SK-N-SH (cell line): ENCODE measurements at places on chromosomes 11 and 22.
A peak's percentile ranks its signal among the peaks of the same experiment; 100 is the strongest.

DNA sequence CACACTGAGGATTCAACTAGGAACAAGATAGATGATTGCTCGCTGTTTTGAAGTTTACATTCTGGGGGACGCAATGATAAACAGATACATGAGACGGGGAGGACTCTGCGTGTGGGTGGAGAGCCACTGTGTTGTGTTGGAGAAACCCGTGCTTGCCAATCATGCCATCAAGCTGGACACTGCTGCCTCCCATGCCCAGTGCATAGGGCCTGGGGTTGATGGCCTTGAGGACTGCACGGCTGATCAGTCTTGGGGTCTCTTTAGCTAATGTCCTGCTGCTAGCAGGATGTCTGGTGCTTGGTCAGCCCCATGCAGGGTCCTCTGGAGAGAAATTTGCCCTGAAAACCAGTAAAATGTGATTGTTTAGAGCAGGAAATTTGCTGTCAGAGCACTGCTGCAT lies 221.2 kb upstream of the B3GAT1 start:
- H3K27me3 ChIP-seq: no peaks in the 10 kb centered on the region
- H3K4me1 ChIP-seq: no peaks in the 10 kb centered on the region; the same call in 1 of the 2 replicates
- DNase-seq: no peak
- no peaks in the 10 kb centered on the region for H3K36me3 ChIP-seq
- no peak overlapping the region for H3K4me3 ChIP-seq

GRCh38 chr11:122157653-122158161 lies 41.7 kb upstream of the BLID start:
- peak overlapping the region; percentile 36 for H3K4me3 ChIP-seq
- H3K27me3 ChIP-seq: no peaks in the 10 kb centered on the region
- H3K4me1 ChIP-seq: peaks cover 17% of the 10 kb centered on the region
- peaks cover 80% of the 10 kb centered on the region for H3K36me3 ChIP-seq
- DNase-seq: no peak

- peak overlapping the region; percentile 86 for H3K27ac ChIP-seq
- no peaks in the 10 kb centered on the region for H3K36me3 ChIP-seq
- peak; percentile 36 for DNase-seq
- H3K27me3 ChIP-seq: no peaks in the 10 kb centered on the region
Observed at GRCh38 chr11:45412521-45412920, 126.4 kb upstream of the SYT13 start.

GRCh38 chr11:75513250-75513649 lies 12.5 kb downstream of the GDPD5 start:
- no peak overlapping the region for H3K4me3 ChIP-seq
- H3K4me1 ChIP-seq: no peaks in the 10 kb centered on the region
- no peaks in the 10 kb centered on the region for H3K27me3 ChIP-seq
- H3K27ac ChIP-seq: no peak overlapping the region
- no peaks in the 10 kb centered on the region for H3K36me3 ChIP-seq
- no peak for DNase-seq

- H3K27me3 ChIP-seq: no peaks in the 10 kb centered on the region
- no peak for DNase-seq
- no peak overlapping the region for H3K4me3 ChIP-seq
Observed at GRCh38 chr11:115269191-115269950, 234.8 kb downstream of the CADM1 start.

GRCh38 chr11:69012092-69013008 lies 696 bp downstream of the MRGPRF start:
- H3K4me3 ChIP-seq: no peak overlapping the region
- peaks cover 53% of the 10 kb centered on the region; the same call in 1 of the 2 replicates for H3K4me1 ChIP-seq
- H3K27me3 ChIP-seq: no peaks in the 10 kb centered on the region
- no peak overlapping the region for H3K27ac ChIP-seq
- H3K36me3 ChIP-seq: no peaks in the 10 kb centered on the region

GRCh38 chr11:100851147-100851546 lies 164.1 kb downstream of the ARHGAP42 start:
- no peaks in the 10 kb centered on the region; the same call in 1 of the 2 replicates for H3K4me1 ChIP-seq
- no peaks in the 10 kb centered on the region for H3K36me3 ChIP-seq
- H3K27ac ChIP-seq: no peak overlapping the region
- H3K27me3 ChIP-seq: no peaks in the 10 kb centered on the region
- DNase-seq: no peak

- no peaks in the 10 kb centered on the region for H3K27me3 ChIP-seq
- DNase-seq: no peak
- no peak overlapping the region for H3K4me3 ChIP-seq
- no peak overlapping the region for H3K27ac ChIP-seq
- no peaks in the 10 kb centered on the region for H3K36me3 ChIP-seq
Observed at GRCh38 chr11:77036398-77036797, 2.2 kb downstream of the B3GNT6 start.

- no peak for DNase-seq
- H3K4me1 ChIP-seq: peaks cover 26% of the 10 kb centered on the region
- no peak overlapping the region for H3K27ac ChIP-seq
- H3K27me3 ChIP-seq: no peaks in the 10 kb centered on the region
Observed at GRCh38 chr11:134944986-134945385, 532.9 kb upstream of the B3GAT1 start.

GRCh38 chr11:74001822-74002286 lies 7.0 kb downstream of the UCP3 start:
- H3K27ac ChIP-seq: no peak overlapping the region
- no peak overlapping the region for H3K4me3 ChIP-seq
- H3K4me1 ChIP-seq: no peaks in the 10 kb centered on the region
- no peak for DNase-seq
- no peaks in the 10 kb centered on the region for H3K27me3 ChIP-seq

- no peak overlapping the region for H3K27ac ChIP-seq
- DNase-seq: peak; percentile 85
- no peaks in the 10 kb centered on the region for H3K27me3 ChIP-seq
- H3K4me3 ChIP-seq: no peak overlapping the region
- H3K36me3 ChIP-seq: peaks cover 5% of the 10 kb centered on the region; the same call in 1 of the 2 replicates
Observed at GRCh38 chr11:46352063-46352841, 5.0 kb downstream of the DGKZ start.

- H3K4me3 ChIP-seq: no peak overlapping the region
- H3K27me3 ChIP-seq: no peaks in the 10 kb centered on the region
- H3K4me1 ChIP-seq: peaks cover 74% of the 10 kb centered on the region
- peak overlapping the region; percentile 99 for H3K27ac ChIP-seq
Observed at GRCh38 chr11:27216270-27217149, 146.5 kb downstream of the CCDC34 start.
